ENCODE measurements at places on chromosomes 1 and 21.

DNA sequence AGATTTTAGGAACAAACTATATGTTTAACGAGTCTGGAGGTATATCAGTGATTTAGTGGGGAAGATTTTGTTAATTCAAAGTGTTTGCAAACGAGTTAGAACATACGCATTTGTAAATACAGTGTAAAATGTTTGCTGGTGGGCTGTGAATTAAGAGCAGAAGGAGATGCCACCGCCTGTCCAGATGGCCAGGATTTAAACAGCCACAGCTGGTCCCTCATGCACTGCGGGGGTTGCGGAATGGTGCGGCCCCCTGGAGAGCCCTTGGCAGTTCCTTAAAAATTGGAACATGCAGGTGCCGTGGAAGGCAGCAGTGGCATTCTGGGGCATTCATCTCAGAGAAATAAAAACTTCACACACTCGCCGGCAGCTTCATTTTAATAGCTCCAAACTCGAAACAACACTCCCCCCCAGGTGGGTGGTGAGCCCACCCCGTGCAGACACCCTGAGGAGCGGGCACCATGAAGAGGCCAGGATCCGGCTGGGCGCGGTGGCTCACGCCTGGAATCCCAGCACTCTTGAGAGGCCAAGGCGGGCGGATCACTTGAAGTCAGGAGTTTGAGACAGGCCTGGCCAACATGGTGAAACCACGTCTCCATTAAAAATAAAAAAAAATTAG lies 3.5 kb upstream of the C1orf159 start:
- no peak for DNase-seq

DNA sequence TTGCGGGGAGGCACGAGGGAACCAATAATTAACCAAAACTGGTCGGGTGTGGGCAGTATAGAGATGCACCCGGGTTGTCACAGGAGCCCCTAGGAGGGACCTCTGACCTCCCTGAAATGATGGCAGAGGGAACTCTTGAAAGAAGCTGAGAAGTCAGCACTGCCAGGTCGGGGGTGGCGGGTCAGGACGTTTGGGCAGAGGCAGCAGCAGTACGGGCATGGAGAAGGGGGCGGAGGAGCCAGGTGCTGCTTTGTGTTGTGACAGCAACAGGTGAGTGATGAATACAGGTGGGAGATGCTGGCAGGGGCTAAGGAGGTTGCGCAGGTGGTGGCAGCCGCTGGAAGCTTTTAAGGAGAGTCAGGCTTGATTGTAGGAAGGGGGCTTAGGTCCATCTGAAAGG lies 11.7 kb downstream of the TNFRSF1B start:
- DNase-seq, result no peak

DNA sequence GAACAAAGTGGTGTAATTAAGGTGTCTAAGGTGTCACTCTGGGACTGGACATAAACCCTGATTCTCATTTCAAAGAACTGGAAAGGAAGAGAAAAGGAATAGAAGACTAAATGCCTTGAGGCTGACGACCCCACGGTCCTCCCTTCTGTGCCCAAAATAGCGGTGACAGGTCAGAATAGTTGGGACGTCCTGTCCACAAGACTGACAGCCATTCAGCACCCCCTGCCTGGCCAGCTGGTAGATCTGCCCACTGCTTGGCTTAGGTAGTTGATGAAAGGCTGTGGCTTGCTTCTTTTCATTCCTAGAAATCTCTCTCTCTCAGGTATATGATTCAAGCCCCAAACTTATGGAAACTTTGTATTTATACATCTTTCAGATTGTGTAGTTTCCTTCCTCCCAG lies 26.4 kb upstream of the CREG1 start:
- DNase-seq, result no peak

DNA sequence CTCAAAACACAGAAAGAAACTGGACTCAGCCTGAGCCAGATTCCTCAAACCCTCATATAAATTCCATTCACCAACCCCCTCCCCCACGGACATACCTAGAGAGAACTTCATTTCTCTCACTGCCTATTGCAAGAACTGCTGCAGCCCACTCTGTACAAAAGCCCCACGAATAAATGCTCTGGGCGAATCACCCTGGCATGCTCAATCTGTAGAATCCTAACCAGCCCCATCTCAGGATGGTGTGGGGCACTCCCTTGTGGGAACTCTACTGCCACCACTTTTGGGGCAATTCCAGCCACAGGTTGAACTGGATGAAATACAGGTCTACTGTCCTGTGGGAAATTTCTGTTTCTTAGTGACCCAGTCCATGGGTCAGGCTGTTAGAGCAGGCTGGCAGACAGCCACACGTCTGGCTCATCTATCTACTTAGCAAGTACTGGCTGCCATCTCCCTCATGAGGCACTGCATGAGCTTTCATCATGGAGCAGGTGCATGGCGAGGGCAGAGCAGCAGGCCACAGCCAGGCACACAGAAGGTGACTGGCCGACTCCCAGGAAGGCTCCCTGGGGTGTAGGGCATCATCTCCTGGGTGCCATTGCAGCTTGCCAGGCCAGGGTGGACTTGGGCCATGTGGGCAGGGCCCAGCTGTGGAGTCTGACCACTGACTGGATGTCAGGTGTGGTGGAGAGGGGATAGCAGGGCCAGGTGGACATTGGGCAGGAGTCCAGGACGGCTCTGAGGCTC lies 1.6 kb upstream of the C1orf35 start:
- no peak for DNase-seq

- DNase-seq, result no peak
Observed at GRCh38 chr1:201914456-201915235, 25.9 kb downstream of the SHISA4 start.

GRCh38 chr1:8122477-8123407 lies 96.6 kb upstream of the ERRFI1 start:
- DNase-seq, result no peak

DNA sequence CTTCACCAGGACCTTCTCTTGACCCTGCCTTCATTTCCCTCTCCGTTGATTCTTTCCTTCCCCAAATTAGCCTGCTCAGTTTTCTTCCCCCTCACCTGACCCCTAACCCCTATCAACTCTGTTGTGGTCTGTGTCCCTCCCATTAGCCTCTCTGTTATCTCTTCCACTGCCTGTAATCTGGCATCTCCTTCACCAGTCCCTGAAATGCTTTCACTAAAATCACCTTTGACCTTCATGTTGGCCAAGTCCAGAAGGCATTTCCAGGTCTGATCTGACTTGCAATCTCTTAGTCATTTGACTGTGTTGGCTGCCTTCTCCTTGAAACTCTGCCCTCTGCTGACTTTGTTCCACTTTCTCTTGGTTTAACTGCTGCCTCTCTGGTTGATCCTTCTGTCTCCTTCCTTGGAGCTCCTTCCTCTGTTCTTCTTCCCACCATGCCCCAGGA lies 28.2 kb downstream of the ATP8B2 start:
- DNase-seq, result peak; percentile 48

GRCh38 chr21:40516335-40516734 lies 330.6 kb downstream of the DSCAM start:
- no peak for DNase-seq

- DNase-seq, result no peak
Observed at GRCh38 chr1:167683641-167684502, 37.9 kb upstream of the MPZL1 start.

DNA sequence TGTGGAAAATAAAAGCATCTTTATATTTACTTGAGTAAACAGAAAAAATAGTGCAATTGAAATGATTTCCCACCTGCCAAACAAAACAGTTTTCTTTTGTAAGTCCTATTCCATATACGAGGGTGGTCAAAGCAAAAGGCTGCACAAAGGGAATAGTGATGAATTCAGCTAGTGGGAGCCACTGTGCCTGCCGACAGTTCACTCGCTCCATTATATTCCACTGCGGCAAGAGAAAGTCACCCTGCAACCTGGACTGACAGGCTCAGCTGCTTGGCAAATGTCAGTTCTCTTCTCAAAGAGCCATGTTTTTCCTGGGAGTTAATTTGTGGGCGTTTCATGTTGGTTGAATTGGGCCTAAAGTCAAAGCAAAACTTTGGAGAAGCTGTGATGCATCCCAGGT lies 145.4 kb downstream of the LMO4 start:
- DNase-seq, result no peak

- no peak for DNase-seq
Observed at GRCh38 chr1:180237869-180238476, 7.9 kb downstream of the LHX4 start.

DNA sequence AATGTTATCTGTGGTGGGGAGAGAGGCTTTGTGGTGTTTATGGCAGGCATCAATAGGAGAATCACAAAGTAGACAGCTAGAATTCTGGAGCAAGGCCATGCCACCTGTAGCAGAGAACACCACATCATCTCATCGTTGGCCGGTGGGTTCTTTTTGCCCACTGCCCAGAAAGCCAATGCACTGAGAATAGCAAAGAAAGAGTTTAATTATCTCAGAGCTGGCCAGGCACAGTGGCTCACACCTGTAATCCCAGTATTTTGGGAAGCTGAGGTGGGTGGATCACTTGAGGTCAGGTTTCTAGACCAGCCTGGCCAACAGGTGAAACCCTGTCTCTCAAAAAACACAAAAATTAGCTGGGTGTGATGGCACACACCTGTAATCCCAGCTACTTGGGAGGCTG lies 99.2 kb upstream of the COG2 start:
- DNase-seq, result no peak

DNA sequence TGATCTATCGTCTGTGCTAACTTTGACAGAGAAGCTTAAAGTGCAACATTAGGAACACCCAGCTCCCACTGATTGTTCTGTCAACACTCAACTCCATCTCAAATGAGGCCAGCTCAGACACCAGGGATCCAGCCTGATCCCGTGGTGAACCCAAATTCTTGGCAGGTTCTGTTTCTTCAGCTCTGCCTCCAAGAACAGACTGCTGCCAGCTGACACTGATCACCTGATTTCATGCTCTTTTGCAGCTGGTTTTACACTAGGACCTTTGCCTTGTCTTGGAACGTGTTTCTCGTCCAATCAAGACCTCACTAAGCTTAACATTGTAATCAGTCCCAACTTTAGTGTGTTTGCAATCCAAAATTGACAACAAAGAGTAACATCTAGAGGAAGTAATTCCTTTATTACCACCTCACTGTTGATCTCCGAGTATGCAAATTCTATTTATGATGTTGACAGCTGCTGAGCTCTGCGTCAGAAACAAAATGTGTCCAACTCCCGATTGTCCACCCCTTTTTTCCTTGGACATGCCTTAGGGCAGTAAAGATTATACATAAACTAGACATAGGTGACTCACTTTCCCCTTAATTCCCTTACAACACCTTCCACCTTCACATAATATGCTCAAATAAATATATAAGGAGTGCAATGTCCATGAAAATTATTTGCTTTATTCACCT lies 1.6 kb upstream of the HYI start:
- DNase-seq, result no peak

GRCh38 chr1:216081445-216081844 lies 341.8 kb downstream of the USH2A start:
- DNase-seq, result no peak

DNA sequence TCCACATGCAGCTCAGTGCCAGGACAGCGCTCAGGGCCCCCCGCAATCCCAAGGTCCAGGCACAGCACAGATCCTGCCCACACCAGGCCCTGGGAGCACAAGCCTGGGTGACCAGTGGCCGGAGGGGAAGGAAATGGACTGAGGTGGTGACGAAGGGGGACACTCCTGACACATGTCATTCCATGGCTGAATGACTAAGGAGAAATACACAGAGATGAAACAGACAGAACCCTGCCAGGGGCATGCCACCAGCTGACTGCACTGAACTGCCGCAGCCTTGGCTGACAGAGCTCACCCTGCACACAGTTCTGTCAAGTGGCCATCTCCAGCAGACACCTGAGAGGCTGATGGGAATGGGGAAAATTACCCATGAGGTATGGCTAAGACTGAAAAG lies 56.1 kb downstream of the HSF2BP start:
- DNase-seq, result no peak

DNA sequence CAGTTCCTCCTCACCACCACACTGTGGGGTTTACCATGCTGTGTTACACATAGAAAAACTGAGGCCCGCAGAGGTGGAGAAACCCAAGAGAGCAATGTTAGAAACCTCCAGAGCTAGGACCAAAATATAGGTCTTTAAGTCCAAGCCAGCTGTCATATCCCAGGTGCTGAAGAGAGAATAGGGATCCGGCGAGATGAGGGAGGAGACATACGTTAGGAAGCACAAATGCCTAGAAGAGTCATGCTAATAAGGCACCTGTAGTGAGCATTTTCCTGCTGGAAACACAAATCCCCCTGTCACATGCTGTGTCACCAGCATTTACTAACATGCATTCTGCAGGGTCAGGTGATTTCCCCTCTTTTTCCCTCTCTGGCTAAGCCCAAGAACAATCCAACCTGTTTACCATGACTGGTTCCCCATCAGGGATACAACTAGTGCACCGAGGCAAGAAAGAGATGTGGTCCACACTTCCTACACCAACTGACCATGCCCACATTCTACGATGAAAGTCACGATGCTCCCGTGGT lies 168.6 kb upstream of the CAMK1G start:
- no peak for DNase-seq

- DNase-seq, result no peak
Observed at GRCh38 chr1:40090652-40091355, 6.2 kb downstream of the PPT1 start.

DNA sequence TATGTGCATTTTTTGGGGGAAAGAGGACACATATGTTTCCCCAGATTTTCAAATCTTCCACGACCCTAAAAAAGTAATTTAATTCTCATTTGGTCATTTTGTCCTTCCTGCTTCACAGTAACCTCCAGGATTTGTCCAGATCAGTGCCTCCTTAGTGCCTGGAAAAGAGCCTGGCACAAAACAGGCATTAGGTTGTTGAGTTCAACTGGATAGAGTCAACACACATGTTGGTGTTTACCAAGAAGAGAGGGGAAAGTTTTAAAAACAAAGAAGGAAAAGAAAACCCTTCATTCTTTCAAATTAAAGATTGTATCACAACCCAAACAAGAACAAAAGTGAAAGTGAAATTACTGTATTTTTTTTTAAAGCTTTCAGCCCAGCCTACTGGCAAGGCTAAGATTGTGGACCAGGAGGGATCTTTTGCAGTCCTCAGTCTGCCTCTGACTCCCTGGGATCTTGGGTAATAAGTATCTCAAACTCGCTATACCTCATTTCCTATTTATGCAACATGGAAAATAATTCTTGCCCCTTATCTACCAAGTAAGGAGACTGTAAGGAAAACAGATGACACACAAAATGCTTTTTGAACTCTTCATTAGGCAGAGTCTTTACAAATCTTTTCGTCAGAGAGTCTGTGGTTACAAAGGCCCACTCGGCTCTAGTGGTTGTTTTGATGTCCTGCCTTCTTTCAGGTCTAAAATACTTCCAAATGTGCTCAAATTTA lies 57.8 kb downstream of the ZNF281 start:
- DNase-seq, result no peak

GRCh38 chr1:150194381-150195031 lies 41.4 kb downstream of the ANP32E start:
- no peak for DNase-seq

Measured in T-helper 2 cell treated with Interferon-gamma antibody and Interleukin-4, amounts not matched to agents 5 μg/mL and 100 μg/mL, for 36 hours (primary cell).